ENCODE measurements at places on chromosomes 5 and 9.
A peak's percentile ranks its signal among the peaks of the same experiment; 100 is the strongest.

GRCh38 chr5:77012601-77013000 is 17.6 kb upstream of the AGGF1 start:
- no peak for DNase-seq

GRCh38 chr5:140402258-140403074 is 833 bp downstream of the ANKHD1 start:
- peak; percentile 68 for DNase-seq

DNA sequence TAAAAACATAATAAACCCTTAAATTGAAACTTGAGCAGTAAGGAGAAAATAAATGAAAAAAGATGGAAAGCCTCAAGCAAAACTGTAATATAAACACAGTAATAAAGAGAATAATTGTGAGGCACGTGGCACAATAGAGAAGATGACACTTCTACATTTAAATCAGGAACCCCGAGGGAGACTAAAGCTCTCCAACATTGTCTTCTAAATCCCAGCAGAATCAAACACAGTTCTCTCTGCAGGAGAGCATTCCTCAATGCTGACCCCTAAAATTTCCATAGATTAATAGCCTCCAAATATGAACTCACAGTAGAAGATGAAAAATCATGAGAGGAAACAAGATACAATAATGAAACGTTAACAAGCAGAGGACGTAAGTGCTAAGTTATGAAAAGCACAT is 721.2 kb upstream of the COX7C start:
- no peak for DNase-seq

DNA sequence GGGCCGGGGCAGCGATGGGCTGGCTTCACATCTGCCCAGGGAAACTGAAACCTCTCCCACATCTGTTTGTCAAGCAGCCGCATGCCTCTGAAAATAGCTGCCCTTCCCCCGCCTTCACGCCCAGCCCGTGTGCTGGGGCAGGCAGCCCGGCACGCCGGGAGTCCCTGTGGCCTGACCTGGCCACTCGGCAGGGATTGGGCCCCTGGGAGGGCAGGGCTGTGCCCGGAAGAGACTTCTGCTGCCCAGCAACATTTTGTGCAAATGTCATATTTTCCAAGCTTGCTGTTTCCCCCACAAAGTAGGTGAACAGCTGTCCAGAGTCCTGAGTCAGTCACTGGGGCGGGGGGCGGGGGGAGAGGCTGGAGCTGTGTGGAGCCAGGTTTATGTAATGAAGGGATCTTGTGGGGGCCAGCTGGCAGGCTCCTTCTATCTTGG is 8.2 kb downstream of the COL27A1 start:
- DNase-seq: peak; percentile 79

GRCh38 chr9:120982836-120983235 is 56.2 kb upstream of the TRAF1 start:
- DNase-seq: peak; percentile 17

DNA sequence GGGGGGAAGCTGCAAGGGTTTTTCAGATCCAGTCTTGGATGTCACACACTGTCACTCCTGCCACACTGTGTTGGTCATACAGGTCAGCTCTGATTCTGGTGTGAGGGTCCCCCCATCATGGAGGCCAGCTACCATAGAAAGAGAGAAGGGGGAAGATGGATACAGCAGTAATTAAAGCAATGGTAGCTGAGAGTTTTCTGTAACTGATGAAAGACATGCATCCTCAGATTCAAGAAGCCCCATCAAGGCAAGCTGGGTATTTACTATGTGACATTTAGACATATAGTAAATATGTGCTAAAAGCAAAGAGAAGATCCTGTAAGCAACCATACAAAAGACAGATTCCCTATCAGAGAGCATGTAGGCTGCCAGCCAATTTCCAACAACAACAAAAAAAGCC is 110.9 kb upstream of the COL5A1 start:
- DNase-seq: no peak

GRCh38 chr5:14465116-14465515 is 116.5 kb upstream of the OTULINL start:
- peak; percentile 54 for DNase-seq

DNA sequence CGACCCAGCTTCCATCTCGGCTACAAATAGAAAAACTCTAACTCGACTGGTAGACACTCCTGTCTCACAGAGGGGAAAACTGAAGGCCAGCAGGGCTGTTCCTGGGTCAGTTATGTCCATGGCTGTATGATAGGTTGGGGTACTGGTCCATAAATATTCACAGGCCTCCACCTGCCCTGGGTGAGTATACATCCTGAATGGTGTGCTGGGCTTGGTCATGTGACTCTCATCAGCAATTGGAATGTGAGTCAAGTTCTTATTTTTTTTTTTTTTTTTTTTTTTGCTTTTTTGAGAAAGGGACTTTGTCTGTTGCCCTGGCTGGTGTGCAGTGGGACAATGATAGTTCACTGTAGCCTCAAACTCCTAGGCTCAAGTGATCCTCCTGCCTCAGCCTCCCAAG is 58.3 kb upstream of the NEK6 start:
- DNase-seq: no peak

DNA sequence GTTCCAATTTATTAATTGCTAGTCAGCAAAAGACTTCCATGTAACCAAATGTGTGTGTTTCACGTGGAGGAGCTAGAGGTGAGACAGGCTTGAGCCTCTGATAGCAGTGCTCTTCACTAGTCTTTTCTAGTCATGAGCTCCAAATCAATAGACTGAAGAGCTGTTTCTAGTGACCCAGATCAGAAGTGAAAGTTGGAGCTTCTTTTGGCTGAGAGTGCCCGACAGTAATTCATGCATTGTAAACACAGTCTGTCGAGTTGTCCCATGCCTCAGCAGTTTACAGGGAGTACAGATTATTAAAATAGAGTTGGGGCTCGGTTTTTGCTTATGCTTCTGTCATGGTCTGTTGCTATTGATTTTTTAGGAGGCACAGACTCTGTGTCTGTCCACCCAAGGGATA is 793.1 kb downstream of the DTWD2 start:
- no peak for DNase-seq

GRCh38 chr5:158869092-158869491 is 230.6 kb downstream of the EBF1 start:
- DNase-seq: no peak

GRCh38 chr5:173775261-173776197 is 112.6 kb upstream of the CPEB4 start:
- DNase-seq: peak; percentile 88

DNA sequence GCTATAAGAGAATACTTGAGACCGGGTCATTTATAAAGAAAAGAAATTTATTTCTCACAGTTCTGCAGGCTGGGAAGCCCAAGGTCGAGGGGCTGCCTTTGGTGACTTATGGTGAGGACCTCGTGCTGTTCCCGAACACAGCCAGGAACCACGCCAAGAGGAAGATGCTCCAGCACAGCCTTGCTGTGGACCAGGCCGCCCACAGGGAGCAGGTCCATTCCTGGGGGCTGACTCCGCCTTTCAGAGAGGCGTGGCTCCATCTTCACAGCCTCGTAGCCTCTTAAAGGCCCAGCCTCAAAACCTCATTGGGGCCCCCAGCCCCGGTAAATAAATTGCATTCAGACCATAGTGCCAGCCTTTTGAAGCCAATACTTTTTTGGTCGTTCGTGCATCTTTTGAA is 93.5 kb upstream of the CACNA1B start:
- DNase-seq: no peak

GRCh38 chr9:127693143-127693542 is 13.6 kb upstream of the CFAP157 start:
- DNase-seq: no peak

DNA sequence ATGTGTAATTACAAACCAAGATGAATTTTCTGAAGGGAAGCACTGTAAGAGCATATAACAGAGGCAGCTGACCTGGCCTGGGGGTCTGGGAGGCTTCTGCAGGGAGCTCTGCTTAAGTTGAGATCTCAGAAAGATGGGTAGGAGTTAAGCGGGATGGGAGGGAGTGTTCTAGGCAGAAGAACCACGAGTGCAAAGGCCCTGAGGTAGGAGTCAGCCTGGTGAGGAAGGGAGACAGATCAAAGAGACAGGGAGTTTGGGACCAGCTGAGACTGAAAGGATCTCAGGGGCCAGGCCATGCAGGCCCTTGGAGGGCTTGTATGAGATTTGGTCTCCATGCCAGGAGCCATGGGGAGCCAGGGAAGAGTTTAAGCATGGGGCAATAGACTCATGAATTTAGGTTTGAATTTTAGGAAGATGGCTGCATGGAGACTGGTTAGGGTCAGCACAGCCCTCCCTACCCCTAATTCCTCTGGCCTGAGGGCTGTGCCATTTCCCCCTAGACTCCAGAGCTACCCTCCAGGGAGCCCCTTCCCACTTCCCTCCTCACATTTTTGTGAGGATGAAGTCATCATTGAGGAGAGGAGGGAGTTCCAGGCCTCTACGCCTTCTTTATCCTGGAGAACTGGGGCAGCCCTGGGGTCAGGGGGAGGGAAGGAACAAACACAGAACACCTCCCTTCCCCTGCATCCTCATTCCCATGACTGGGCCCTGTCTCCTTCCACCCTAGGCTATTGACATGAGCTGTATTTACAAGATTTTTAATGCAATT is 4.8 kb upstream of the ARAP3 start:
- no peak for DNase-seq

DNA sequence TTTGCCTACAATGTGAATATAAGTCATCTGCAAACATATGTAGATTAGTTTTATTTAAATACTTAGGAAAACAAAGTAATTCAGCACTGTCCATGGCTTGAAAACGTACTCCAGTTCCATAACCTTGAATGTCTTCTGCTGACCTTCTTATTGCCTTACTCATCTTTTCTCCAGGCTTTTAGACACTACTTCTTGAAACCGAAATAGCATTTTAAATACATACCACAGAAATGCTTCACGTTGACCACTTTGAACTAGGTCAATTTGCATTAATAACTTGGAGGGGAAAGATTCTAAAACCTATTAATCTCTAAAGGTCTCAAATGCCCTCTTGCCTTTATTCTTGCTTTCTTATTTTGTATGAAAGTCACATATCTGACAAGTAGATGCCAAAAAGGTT is 995.4 kb upstream of the ACO1 start:
- no peak for DNase-seq

All from tongue (tissue), 3 donors.